ENCODE measurements at places on chromosomes 6 and 20.

GRCh38 chr6:162721404-162721687, 6.2 kb downstream of the PRKN start:
- no peak for DNase-seq

DNA sequence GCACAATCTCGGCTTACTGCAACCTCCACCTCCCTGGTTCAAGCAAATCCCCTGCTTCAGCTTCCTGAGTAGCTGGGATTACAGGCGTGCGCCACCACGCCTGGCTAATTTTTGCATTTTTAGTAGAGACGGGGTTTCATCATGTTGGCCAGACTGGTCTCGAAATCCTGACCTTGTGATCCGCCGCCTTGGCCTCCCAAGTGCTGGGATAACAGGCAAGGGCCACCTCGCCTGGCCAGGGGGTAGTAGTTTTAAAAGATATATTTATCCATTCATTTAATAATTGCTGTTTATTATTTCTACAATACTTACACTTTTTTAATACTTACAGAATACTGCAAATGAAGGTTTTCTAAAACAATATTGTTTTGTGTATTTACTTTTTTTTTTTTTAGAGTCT, 15.5 kb upstream of the DDX27 start:
- no peak for DNase-seq

GRCh38 chr6:102981490-102982015, 1588.0 kb downstream of the GRIK2 start:
- DNase-seq, result no peak

DNA sequence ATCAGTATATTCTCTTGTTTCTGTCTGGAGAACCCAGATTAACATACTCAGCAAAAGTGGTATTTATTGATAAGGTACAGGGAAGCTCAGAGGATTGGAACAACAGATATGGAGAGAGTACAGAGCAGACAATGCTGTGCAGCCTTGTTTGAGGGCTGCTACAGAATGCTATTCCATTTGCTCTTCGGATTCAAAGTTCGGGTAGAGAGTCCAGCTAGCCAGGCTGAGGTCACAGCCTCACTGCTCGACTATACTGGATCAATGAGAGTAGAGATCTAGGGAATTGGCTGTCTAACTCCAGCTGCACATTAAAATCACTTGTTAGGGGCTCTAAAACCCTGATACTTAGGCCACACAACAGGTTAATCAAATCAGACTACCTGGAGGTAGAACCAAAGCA, 200.1 kb upstream of the BTBD3 start:
- no peak for DNase-seq

DNA sequence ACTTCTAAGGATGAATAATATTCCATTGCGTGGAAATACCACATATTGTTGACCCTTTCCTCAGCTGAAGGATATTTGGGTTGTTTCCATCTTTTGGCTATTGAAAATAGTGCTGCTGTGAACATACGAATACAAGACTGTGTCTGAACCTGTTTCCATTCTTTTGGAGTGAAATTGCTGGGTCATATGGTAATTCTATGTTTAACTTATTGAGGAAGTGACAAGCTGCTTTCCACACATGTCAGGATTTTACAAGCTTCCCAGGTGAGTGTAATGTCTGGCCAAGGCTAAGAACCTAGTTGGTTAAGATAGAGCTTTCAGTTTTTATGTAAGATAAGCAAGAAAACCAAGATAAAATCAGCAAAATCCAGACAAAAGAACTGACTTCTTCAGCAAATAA, 48.8 kb downstream of the PPP1R3G start:
- DNase-seq, result no peak

DNA sequence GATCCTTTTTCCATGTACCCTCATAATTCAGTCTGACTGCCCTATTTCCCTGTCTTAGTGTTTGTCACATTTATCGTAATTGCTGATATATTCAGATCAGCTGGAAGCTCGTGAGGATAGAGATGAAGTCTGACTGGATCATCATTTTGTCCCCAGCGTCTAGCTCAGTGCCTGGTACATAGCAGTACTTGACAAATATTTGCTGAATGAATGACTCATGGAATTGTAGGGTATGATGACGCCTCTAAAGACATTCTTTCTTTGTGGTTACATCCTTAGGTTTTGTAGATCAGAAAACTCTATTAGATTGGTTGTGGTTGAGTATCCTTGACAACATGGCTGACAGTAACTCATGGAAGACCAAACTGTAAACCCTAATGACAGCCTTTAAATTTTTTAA, 68.9 kb downstream of the MTHFD1L start:
- DNase-seq, result no peak

- no peak for DNase-seq
Measured at GRCh38 chr6:158763434-158764182, 55.6 kb downstream of the EZR start.

Measured in NCI-H510A treated with DMSO at 0.1 percent for 48 hours (cell line).